Transverse colon (tissue), 4 donors: ENCODE measurements at places on chromosomes 2 and 18. TPM values are rescaled to one million over a fixed set of nuclear protein-coding genes. Genes with fewer than 3 reads are reported as not detected.

- DNase-seq: no peak
These were observed 67.3 kb downstream of the SNORC start for GRCh38 chr2:232937278-232937906.

DNA sequence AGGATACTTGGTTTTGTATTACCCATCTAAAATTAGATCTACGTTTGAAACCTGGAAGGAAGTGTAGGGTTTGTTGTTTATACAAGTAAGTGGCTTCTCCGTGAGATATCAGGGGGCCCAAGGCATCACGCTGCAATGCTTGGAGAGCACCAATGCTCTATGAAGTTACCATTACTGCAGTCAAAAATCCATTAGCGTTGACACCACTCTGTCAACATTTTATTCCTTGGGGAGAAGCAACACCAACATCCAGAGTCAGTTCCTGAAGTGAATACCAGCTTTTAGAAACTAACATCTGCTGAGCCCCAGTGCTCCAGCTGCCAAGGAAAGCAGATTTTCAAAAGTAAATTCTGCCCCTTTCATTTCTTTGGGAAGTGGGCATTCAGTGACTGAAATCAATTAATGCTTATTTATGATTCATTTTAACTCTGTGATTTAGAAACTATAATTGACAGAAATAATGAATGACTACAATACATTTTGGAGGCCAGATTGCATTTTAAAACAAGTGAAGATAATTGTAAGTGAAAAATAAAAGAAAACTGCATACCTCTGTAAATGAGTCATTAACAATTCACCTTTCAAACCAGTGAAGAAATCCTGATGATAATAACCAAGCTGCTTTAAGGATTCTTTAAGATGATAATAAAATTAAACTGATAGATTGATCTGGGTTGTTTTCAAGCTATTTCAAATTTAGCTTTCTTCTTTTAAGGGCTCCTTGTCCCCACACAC, 30.5 kb downstream of the LRP1B start:
- DNase-seq: no peak

DNA sequence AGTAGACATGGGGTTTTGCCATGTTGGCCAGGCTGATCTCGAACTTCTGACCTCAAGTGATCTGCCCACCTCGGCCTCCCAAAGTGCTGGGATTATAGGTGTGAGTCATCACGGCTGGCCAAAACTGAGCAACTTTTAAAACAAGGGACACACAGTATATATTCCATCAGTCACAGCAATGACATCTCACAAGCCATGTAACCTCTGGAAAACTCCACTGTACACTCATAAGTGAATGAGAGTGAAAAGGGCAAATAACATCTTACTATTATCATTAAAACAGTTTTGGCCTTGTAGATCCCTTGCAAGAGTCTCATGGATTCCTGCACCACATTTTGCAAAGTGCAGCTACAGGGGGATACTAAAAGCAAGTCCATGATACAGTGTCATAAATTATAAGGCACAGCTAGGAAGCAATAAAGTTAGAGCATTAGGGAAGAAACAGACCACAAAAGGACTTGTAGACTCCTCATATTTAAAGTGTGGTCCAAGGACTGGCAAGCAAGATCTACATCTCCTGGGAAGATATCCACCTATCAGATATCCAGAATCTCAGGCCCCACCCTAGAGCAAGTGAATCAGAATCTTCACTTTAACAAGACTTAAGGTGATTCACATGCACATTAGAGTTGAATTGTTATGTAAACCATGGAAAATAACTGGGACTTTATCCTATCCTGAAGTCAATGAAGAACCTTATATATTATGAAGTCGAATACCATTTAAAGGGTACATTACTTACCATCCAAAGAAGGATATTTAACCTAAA, 5.7 kb downstream of the SMC6 start:
- DNase-seq: no peak

- no peak for DNase-seq
These were observed 122.3 kb upstream of the ITGA6 start for GRCh38 chr2:172305066-172305465.

GRCh38 chr2:6986912-6987361, 69.7 kb downstream of the RNF144A start:
- no peak for DNase-seq

DNA sequence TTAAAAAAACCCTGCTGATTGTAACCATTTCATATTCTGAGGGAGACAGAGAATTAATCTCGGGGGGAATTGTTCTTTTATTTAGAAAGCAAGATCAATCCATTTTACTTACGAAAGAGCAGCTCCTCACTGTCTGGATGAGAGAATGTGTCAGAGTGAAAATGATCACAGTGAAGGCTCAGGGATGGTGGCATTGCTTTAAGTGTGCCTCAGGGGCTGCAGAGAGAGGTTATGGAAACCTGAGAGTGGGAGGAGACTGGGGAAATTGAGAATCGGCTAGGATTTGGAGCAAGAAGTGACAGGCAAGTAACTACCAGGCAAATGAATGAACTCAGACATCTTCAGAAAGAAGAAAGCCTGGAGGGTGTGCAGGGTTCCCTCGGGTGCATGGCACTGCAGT, 34.2 kb downstream of the MRPL35 start:
- DNase-seq: no peak

- no peak for DNase-seq
These were observed 276.7 kb downstream of the DSEL start for GRCh38 chr18:67239826-67240225.

- DNase-seq: no peak
These were observed 11.0 kb upstream of the CREG2 start for GRCh38 chr2:101398116-101398821.

DNA sequence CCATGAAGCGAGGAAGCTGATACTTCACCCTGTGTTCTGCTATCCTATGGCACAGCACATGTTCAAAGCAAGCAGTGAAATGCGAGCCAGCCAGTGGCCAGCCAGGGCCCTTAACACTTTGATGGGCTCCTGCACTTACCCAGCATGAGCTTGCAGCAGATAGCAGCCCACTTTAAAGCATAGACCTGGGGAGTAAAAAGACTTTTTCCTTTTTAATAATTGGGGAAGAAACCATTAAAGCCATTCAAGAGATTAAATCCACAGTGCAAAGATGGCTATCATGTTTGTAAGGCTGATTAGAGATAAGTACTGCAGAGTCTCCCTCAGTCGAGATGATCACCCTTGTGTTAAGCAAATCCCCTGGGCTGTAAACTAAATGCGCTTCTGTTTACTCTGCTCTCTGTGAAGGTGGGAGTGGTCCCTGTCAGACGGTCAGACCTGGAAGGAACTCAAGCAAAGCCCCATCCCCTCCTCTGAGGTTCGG, 15.7 kb downstream of the CCBE1 start:
- DNase-seq: no peak

DNA sequence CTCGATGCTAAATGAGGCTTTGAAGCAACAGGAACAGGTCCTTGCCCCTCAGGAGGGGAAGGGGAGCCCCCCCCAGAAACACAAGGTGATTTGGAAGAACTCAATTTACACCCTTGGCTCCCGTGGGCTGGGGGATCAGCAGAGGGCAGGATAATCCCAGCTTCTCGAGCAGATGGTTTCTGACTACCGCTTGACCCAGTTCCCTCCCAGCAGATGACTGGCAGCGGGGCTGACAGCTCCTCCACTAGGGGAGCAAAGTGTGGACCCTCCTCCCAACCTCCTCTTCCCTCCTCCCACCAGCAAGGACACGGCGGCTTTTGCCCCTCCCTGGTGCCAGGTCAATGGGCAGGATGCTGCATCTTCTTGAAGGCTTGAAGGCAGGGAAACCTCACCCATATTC, 3.5 kb upstream of the INHBB start:
- DNase-seq: no peak

- DNase-seq: no peak
These were observed 24.2 kb upstream of the SCYGR1 start for GRCh38 chr2:227411990-227412350.

GRCh38 chr2:238691596-238692491, 156.0 kb upstream of the TWIST2 start:
- DNase-seq: no peak

The GPR155 gene
- 4.4 TPM for total RNA-seq

The RAB27B gene
- 5.6 TPM for total RNA-seq

The PFN4 gene
- total RNA-seq: not detected

The RNF144A gene
- total RNA-seq: 145 TPM

The GATA6 gene
- 49.7 TPM for total RNA-seq

The SP9 gene
- total RNA-seq: not detected
